Osteocyte (in vitro differentiated cells): ENCODE measurements at places on chromosomes 4 and X.

- DNase-seq: no peak
Observed at GRCh38 chrX:102837847-102838246, 99.2 kb upstream of the RAB40AL start.

- DNase-seq: no peak
Observed at GRCh38 chr4:185955826-185956543, 113.0 kb upstream of the TLR3 start.

DNA sequence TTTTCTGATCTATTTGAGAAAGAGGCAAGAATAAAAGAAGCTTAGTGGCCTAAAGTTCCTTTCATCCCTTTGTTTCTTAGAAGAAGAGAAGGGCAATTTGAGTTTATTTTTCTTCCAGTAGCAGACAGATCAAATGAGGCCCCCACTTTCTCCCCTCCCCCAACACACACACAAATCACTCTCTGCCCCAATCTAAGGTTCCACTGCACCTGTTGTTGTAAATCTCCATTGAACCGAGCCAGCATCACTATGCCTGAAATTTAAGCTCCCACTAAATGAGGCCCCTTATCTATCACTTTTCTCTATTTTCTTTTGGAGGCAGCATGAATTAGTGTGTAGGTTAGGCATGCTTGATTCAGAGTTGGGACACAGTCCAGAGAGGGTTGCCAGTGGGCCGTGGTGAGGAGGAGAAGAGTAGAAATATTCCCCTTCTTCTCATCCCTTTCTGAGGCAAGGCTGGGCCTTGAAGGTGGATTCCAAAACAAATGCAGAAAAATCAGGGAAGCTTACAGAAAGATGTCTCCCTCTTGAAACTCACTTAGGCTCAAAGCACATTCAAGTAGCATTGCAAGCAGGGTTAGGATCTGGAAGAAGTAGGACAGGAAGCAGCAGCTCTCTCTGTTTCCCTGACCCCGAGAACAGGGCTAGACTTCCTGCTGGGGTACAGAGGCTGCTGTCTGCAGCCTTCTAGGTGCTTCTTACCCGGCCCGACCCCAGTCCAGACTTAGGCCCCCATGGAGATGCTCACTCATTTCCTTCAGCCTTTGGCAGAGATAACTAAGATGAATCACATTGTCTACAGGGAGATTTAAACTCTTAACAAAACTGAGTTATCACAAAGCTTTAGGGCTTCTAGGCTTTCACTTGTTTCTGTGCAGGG is 70.7 kb downstream of the RASL11B start:
- no peak for DNase-seq

DNA sequence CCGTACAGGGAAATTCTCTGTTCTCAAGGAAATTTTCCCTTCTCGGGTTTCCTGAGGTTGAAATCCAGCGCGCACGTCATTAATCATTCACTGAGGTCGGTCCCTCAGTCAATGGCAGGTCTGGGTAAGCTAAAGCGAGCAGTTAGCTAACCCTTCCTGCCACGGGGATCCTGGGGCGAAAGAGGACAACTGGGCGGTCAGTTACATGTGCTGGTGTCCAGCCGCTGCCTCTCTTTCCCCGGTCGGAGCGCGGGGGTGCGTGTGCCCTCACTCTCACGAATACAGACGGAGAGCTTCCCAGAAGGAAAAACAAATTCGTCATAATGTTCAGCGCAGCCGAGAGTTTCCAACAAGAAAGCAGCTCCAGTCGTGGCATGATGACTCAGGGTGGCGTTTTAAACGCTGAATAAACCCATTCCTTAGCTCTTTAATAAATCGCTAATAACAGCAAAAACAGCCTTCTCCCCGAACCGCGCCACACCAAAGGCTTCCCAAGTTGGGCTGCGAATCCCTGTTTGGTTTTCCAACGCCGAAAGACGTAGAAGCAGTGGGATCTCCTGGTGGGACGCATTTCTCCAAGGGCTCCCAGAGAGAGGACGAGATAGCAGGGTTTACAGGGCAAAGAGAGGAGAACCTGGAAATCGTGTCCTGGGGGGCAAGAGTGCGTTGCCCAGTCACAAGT is 752 bp upstream of the FGF5 start:
- DNase-seq: no peak

GRCh38 chr4:41305476-41305875 is 48.7 kb downstream of the UCHL1 start:
- DNase-seq: no peak

DNA sequence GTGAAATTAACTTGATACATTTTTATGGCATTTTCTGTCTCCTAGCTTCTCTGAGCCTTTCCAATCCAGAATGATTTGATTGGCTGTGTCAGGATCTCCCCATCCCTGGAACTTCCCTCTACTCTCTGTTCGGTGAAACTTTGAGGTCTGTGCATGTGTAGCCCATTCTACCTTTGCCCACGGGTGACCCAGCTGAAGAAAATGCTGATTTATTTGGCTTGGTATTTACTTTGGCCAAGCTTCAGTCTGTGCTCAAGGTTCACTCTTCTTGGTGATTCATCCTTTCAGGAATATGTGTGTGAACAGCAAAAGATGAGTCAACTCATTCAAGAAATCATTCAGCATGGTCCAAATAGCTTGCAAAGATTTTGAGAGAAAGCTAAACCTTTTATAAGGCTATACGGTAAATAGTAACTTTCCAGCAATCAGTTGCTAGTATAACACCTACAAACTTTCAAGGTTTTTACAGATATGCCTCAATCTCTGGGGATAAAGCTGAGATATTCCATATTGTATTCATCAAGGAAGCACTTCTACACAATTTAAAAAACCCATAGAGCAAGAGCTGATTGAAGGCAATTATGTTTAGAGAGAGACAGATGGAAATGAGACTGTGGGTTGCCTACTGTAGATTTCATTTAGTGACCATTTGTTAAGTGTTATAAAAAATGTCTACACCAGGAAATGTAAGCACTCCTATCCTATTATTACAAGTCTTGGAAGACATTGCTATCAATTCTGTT is 233.9 kb upstream of the CXXC4 start:
- DNase-seq: no peak

- DNase-seq: no peak
Observed at GRCh38 chrX:130261296-130261893, 7.3 kb downstream of the ZNF280C start.
